ENCODE measurements at places on chromosomes 1 and 21. TPM values are rescaled to one million over a fixed set of nuclear protein-coding genes. Genes with fewer than 3 reads are reported as not detected.

Gene SYDE2
- total RNA-seq, result 0.43 TPM

Gene TMEM39B
- total RNA-seq, result 2.6 TPM

Gene CSMD2
- 10.9 TPM for total RNA-seq

- no peaks in the 10 kb centered on the region for H3K36me3 ChIP-seq
- DNase-seq, result peak; percentile 85
- peak overlapping the region; percentile 89 for H3K27ac ChIP-seq
- H3K4me3 ChIP-seq, result peak overlapping the region; percentile 96
- peaks cover 5% of the 10 kb centered on the region for H3K4me1 ChIP-seq
Measured at GRCh38 chr21:44300262-44300959, 558 bp downstream of the PFKL start.

GRCh38 chr1:174209347-174210187, 50.2 kb downstream of the RABGAP1L start:
- no peaks in the 10 kb centered on the region for H3K36me3 ChIP-seq
- DNase-seq, result no peak
- no peak overlapping the region for H3K27ac ChIP-seq
- no peak overlapping the region for H3K4me3 ChIP-seq

- H3K4me1 ChIP-seq, result peaks cover 22% of the 10 kb centered on the region
- H3K27ac ChIP-seq, result no peak overlapping the region
- H3K4me3 ChIP-seq, result no peak overlapping the region
- H3K27me3 ChIP-seq, result no peaks in the 10 kb centered on the region
- no peaks in the 10 kb centered on the region for H3K36me3 ChIP-seq
Measured at GRCh38 chr1:29047142-29047541, 76.6 kb downstream of the TMEM200B start.

DNA sequence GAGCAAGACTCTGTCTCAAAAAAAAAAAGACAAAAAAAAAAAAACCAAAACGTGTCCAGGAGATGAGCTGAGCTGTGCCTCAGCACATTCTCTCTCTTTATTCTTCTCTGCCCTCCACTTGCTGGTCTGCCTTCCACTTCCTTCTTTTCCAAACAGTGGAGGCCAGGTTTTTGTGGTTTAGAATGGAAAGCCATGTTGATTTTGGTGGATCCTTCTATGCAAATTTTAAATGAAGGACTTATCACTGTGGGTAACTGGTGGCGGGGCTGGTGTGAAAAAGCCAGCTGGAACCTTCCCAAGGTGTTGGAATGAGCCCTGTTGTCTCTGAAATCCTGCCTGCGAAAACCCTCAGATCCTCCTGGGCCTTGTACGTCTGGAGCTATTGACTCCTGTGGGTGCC, 61.9 kb downstream of the PTPRU start:
- H3K36me3 ChIP-seq, result peaks cover 17% of the 10 kb centered on the region
- no peak overlapping the region for H3K4me3 ChIP-seq
- H3K27me3 ChIP-seq, result no peaks in the 10 kb centered on the region
- no peak for DNase-seq
- H3K4me1 ChIP-seq, result no peaks in the 10 kb centered on the region
- no peak overlapping the region for H3K27ac ChIP-seq

DNA sequence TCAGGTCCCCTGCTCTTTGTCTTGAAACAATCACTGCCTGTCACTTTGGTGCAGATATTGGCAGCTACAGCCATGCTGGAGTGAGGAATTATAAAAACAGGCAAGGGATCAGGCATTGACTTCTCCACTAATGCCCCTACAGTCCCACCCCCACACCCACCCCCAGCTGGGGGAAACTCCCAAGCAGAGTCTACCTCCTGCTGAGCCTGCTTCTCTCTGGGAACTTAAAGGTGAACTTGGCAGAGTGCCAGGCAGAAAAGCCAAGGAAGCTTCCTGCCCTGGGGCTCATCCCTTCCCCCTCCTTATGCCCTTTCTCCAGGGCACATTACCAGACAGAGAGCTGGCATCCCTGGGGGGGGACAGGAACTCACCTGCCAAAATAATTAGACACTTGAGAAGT, 6.7 kb downstream of the NCMAP start:
- no peaks in the 10 kb centered on the region for H3K36me3 ChIP-seq
- no peak for DNase-seq
- H3K4me1 ChIP-seq, result no peaks in the 10 kb centered on the region

GRCh38 chr1:39615086-39615673, 24.3 kb downstream of the HEYL start:
- no peaks in the 10 kb centered on the region for H3K4me1 ChIP-seq
- no peak for DNase-seq
- no peak overlapping the region for H3K27ac ChIP-seq
- peaks cover 11% of the 10 kb centered on the region for H3K36me3 ChIP-seq
- no peaks in the 10 kb centered on the region for H3K27me3 ChIP-seq
- H3K4me3 ChIP-seq, result no peak overlapping the region

DNA sequence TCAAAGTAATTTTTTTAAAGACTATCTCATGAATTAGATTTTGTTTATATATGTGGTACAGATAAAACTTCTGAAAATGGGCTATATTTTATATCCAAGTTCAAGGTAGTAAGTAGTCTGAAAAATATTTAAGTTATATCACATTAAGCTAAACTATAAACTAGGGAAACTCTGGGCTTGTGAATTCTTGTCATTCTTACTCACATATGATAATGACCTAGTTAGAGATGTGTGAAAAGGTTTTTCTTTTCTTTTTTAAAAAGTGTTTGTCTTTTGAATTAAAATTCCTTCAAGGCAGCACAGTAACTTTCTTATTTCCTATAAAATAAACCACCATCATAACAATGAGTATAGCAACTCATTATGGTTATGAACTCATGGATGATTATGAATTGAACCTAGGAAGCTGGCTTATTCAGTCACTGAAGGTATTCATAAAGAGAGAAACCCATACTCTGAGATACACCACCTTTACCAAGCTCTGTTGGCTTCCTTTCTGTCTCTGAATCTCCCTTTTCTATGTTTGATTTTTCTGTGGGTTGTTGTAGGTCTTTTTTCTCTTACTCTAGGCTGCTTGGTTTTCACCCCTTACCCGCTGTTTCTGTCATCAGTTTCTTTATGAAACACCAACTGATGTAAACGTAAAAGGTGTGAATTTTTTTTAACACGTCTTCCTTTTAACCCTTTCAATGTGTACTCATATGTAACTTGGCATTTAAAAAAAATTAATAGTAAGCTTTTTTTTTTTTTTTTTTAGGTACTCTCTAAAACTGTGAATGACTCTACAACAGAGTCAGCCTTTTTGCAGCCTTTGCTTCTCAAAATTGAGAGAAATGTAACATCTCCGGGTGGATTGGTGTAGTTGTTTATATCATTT, 25.2 kb downstream of the IL12RB2 start:
- H3K4me3 ChIP-seq, result no peak overlapping the region
- H3K4me1 ChIP-seq, result no peaks in the 10 kb centered on the region
- no peak for DNase-seq
- H3K36me3 ChIP-seq, result no peaks in the 10 kb centered on the region
- no peak overlapping the region for H3K27ac ChIP-seq
- H3K27me3 ChIP-seq, result no peaks in the 10 kb centered on the region

Measured in ascending aorta (tissue), 2 donors.